Iris pigment epithelial cell (primary cell): ENCODE measurements at places on chromosomes 6 and 20.

DNA sequence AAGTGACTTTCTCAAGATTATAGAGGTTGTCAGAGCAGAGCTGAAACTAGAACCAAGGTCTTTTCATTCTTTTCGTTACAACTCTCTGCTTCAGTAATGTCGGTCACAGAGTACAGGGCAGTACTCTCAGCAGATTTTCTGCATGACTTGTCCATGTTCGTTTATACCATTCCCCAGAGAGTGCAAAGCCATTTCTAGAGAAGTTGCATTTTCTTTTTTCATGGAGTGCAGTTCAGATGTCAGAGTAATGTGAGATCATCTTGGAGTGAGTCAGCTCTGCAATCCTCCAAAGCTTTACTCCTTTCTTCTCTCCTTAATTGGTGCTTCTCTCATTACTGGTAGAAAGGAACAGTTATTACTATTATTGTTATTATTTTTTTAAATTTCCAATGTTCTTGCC is 115.6 kb upstream of the B3GAT2 start:
- peak; percentile 50 for DNase-seq

GRCh38 chr6:100202417-100203194 is 208.6 kb upstream of the MCHR2 start:
- DNase-seq = peak; percentile 96

DNA sequence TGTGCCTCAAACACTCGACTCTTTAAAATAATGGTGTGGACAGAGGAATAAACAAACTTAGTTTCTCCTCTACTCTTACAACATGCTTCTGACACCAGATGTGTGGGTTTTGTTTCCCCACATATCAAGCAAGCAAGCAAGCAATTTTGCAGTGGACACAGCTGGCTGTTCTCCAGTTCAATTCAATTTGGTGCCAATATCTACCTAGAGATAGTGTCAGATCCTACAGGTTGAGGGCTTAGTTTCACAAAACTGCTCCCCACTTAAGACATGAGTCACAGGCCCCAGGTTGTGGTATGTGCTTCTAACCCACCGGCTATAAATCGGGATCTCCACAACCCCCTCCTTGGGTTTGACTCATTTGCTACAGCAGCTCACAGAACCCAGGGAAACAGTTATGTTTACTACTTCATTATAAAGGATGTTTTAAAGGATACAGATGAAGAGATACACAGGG is 131.4 kb upstream of the TRAF3IP2 start:
- DNase-seq = peak; percentile 79

DNA sequence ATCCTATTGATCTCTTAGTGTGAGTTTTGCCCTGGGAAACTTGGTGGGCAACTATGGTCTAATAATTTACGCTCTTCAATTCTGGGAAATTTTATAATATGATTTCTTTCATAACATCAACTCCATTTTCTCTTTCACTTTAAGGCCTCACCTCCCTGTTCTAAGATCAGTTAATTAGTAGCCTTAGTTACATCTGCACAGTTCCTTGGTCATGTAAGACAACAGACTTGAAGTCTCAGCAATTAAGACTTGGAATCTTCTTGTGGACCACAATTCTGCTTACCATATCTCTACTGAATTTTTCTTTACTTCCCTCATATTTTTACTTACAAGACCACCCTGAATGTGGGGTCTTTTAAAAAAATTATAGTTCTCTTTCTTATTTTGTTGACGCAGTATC is 8.7 kb downstream of the ENPP3 start:
- no peak for DNase-seq

DNA sequence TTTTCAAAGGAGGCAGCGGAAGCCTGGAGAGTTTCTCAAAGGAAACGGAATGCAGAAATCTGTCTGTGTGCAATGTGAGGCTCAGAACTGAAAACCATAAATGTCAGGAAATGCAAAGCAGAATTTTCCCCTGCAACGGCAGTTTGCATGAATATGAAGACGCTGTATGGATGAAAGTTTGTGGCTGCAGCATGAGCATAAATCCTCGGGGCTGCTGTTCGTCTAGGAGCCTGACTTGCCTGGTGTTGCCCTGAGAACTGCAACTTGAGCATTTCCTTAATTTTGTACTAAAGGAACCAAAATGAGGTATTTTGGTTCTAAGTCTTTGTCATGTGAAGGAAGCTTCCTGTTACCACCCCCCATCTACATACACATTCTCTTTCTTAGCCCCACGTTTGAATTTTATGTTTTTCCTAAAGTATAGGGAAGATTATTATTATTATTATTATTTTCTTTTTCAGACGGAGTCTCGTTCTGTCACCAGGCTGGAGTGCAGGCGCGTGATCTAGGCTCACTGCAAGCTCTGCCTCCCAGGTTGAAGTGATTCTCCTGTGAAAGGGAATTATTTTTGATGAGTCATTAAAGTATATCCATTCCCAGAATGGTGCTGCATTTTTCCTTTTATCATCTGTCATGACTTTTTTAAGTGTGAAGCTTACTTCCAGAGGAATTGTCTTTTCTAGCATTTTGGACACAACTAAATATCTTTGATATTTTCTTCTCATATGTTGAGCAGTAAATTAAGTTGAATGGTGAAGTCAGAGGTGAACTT is 33.1 kb downstream of the MTHFD1L start:
- peak; percentile 50 for DNase-seq

DNA sequence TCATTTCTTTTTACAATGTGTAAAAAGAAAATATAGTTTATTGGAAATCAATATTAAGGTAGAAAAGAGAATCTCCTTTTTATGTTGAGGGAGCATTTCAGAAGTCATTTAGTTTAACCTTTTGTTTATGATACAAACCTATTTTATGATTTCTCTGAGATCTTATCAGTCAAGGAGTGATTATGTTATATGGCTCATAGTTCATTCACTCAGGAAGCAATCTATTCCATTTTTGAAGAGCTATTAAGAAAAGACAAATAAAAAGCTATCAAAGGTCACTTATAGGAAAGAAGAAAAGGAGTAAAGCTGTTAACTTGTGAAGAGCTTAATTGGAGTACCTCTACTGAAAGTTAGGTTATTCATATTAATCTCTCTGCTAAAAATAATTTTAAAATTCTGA is 526.6 kb upstream of the JAG1 start:
- DNase-seq = no peak

GRCh38 chr6:133707456-133707855 is 181.5 kb upstream of the TCF21 start:
- DNase-seq = peak; percentile 98

GRCh38 chr6:46927066-46927465 is 5.3 kb upstream of the ADGRF5 start:
- no peak for DNase-seq

DNA sequence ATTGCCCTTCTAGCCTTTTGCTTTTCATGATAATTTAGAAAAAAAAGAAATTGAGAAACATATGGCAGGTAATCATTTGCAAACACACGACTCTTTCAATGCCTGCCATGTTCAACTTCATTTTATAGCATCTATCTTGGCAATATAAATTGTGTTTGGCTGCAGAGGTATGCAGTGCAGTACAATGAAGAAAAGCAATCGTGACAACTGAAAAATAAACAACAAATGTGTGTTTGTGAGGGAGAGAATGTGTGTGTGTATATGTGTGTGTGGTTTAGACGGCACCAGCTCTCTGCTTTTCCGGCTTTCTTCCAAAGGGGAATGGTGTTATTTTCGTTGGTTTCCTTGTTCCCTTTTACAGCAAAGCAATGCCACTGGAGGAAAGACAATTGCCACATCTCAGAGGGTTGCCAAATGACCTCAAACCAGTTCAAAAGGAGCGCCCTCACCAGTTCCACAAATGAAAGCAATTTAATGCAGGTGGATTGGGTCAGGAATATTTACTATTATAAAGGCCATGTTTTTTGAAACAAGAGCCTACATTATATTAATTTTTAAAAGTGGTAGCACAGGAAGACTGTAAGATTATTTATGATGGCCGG is 587.2 kb downstream of the PRKN start:
- DNase-seq = no peak

DNA sequence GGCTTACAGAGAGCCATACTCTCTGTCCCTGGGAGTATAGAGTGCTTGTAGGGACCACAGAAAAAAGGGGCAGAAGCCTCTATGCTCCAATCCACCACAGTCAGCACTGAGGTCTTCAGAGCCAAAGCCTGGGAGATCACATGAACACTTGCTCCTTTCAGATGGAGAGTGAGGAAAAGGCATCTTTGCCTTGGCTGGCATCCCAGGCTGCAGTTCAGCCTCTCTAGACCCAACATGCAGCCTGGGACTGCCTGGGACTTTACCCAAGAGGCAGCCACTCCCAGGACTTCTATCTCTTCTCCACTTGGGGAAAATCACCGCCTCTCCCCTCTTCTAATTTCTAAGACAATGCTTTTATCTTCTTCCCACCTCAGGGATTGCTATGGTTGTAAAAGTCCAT is 46.5 kb upstream of the MYLIP start:
- DNase-seq = no peak

- DNase-seq = peak; percentile 24
Measured at GRCh38 chr6:169115632-169116031, 138.0 kb downstream of the THBS2 start.

- peak; percentile 96 for DNase-seq
Measured at GRCh38 chr6:14665827-14666724, 548.5 kb downstream of the CD83 start.

DNA sequence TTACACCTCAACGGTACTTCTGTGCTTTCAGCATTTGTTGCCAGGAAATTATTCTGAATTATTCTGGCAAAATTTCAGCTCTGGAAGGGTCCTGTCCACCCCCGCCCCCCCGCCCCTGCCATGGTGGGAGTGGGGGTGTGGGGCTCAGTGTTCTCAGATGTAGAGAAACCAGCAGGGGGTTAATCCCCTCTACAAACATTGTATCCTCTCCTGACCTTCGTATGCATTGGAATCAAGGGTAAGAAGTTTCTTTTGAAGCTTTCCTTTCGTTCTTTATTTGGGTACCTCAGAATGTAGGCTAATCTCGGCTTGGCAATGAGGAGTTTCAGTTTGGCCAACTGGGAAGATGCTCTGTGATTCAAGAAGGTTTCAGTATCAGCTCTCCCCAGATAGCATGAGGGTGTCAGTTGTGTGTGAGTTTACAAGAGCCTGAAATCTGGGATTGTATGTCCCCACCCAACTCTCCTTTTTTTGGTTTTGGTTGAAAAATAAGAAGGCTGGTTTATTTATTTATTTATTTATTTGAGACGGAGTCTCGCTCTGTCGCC is 25.5 kb upstream of the OLIG3 start:
- DNase-seq = no peak

GRCh38 chr6:130211691-130212090 is 11.1 kb downstream of the SAMD3 start:
- DNase-seq = no peak

- DNase-seq = no peak
Measured at GRCh38 chr20:25273046-25273445, 25.2 kb downstream of the PYGB start.

- peak; percentile 59 for DNase-seq
Measured at GRCh38 chr6:2695454-2696095, 55.1 kb downstream of the MYLK4 start.

- no peak for DNase-seq
Measured at GRCh38 chr6:145045582-145045981, 689.7 kb downstream of the EPM2A start.

DNA sequence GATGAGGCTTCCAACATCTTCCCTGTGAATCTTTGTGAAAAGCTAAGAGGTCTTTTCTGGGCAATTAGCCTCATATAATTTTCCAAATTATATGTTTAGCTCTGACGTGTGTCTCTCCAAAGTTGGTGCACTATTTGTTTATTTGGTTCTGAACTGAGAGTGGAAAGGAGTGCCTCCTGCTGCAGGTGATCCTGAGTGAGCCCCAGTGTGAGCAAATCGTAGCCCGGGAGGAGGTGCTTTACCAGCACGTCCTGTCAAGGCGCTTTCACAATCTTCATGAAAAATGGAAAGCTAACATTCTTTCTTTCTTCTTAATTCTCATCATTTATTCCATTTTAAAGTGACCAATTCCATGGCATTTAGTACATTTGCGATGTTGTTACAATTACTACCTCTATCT is 231.9 kb downstream of the BMP2 start:
- no peak for DNase-seq

DNA sequence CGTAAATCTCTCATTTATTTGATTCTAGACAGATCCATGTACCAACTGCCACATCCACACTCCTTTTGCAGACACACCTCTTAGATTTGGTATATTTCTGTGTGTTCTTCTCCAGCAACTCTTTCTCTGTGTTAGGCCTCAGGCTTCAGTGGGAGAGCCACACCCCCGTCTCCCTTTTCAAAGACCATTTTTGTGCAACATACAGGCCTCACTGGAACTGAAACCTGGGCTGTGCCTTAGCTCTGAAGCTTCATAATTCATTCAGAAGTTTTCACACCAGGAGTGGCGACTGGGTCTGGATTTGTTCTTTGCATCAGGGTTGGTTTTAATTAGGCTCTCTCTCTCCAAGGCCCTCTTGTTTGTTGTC is 170.2 kb downstream of the THBS2 start:
- DNase-seq = no peak

DNA sequence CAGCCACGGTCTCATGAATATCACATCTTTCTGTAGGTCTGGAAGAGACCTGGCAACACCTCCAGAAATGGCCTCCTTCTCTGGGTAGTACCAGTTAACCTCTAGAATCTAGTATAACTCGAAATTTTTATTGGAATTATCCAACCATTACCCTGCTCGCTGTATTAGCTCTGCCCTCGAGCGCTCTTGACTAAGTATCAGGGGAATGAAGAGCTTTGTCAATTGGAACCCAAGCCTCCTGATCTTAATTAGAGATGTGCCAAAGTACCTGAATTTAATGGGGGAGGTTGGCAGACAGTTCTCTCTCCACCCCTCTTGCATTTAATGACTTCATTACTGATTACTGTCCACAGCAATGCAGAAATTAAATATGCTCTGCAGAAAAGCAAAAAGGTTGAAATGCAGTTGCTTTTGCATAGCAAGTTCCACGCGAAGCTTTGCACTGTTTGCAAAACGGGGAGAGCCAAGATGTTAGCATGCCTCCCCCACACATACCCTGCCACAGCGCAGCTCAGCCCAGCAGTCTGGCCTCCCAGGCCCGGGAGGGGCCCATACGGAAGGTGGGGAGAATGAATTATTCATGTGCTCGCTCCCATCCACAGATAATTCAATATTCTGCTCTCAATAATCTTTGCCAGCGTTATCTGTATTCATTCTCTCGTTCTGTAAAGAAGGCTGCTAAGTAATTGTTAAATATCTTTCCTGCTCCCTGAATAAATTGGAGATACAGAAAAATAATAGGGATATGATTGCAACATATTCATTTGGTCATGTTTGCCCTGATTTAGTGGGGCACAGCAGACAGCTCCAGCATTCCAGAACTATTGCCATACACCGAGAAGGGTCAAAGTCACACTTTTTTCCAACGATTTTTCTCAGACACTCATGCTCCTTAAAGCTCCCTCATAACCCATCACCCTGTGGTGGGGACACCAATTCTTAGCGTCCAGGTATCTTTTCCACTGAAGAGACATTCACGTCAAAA is 305.8 kb downstream of the CDH26 start:
- no peak for DNase-seq

DNA sequence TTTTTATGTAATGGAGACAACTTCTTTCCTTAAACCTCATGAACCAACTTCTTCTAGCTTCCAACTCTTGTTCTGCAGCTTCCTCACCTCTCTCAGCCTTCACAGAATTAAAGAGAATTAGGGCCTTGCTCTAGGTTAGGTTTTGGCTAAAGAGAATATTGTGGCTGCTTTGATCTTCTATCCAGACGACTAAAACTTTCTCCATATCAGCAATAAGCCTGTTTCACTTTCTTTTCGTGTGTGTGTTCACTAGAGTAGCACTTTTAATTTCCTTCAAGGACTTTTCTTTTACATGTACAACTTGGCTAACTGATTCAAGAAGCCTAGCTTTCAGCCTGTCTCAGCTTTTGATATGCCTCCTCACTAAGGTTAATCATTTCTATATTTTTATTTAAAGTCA is 596.1 kb upstream of the NRSN1 start:
- DNase-seq = no peak
